ENCODE measurements at places on chromosomes 3 and 15.

- no peak for DNase-seq
Measured at GRCh38 chr3:9026320-9027045, 63.2 kb upstream of the RAD18 start.

DNA sequence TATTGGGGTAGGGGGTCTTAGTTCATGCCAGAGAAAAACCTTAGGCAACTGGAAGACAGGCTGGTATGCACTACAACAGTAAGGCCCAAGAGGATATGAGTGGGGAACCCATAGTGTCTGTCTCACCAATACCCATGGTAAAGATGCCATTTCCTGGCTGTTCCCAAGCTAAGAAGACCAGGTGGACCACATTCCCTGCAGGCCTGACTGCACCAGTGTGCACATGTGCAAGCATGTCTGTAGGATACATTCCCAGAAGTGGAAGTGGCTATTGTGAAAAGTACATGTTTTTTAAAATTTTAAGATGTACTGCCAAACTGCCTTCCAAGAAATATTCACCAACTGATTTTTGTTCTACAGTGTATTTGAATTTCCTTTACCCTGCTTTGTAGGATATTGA lies 207.3 kb upstream of the CTNNB1 start:
- no peak for DNase-seq

GRCh38 chr3:126340596-126340942 lies 16.6 kb downstream of the KLF15 start:
- DNase-seq = no peak

DNA sequence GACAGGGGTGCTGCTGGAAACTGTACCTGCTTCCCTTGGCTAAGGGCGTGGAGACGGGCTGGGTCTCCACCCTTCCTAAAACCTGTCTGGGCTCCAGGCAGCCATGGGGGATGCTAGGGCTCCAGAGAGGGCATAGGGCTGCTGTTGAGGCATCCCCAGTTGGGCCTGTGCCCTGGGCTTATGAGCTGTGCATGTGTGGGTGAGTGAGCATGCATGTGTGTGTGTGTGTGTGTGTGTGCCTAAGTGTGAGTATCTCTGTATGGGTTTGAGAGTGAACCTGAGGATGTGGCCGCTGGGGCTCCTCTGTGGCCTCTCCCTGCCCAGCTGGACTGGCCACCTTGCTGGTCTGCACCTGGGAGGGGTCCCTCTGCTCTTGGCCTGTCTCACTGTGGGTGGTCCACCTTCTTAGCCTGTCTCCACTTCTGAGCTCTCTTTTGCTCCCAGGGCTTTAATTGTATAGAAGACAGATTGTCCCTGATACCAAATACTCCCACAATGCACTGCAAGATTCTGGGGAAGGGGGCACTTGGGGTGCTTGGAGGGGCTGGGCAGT lies 11.9 kb upstream of the TMEM115 start:
- DNase-seq = no peak

- peak; percentile 74 for DNase-seq
Measured at GRCh38 chr3:197555281-197556261, at the start of gene BDH1. BDH1 (minus strand) TSS chr3:197555968; CDS start chr3:197546443, 9,525 bp downstream.

GRCh38 chr15:62407216-62407615 lies 242.1 kb upstream of the C2CD4B start:
- no peak for DNase-seq

DNA sequence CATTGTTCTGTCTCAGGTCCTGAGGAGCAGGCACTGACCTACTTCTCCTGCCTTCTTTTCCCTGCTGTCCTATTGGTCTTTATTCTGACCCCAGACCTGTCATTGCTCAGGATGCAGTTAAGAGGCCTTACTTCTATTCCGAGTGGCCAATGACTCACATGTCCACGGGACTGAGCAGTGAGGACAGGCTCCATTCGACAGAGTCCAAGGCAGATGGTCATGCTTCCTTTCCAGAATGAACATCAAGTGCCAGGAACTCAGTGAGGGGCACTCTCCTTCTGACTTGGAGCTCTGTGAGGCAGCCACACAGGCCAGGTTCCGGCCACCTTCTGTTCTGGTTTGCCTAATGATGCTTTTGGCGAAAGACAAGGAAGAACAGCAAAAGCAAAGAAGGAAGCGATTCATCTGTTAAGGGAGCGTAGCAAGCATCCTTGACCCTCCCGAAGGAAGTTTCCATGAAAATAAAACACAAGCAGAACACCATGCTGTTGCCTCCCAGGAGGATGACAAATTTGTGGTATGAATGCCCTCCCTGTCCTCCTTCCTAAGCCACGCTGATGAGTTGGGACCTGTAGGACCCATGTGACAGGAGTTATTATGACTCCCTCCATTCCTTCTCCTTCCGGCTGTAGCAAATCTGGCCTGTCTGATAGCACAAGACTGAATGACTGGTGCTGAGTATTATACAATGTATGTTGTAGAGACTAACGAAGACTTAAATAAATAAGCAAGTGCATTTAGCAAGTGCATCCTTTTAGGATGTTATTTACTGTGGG lies 14.4 kb upstream of the TPRG1 start:
- DNase-seq = no peak

GRCh38 chr3:153334558-153334957 lies 172.5 kb downstream of the RAP2B start:
- DNase-seq = no peak

- DNase-seq = no peak
Measured at GRCh38 chr3:143056372-143056771, 55.0 kb downstream of the U2SURP start.

- no peak for DNase-seq
Measured at GRCh38 chr3:129587566-129588210, 18.8 kb downstream of the PLXND1 start.

- no peak for DNase-seq
Measured at GRCh38 chr3:135740211-135740610, 225.3 kb upstream of the PPP2R3A start.

DNA sequence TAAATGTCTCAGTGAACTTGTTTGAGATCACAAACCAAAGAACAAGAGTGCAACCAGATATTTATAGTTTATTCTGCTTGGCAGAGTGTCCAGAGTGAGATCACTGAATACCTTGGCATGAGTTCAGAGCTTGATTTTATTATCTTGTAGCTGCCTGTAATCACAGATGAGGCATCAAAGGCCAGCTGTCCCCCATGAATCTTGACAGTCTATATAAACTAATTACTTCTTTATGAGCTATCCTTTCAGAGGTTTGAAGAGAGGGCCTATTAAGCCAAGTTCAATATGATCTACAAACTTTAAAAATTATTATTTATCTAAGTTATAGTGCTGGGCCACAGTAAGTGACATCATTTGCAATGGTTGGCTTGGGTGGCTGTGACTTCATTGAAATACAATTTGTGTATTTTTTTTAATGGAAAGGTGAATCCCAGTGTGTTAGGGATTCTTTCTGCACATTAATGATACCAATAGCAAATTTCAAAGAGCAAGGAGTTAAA lies 251.5 kb downstream of the CLSTN2 start:
- no peak for DNase-seq

GRCh38 chr3:98994128-98994762 lies 92.8 kb upstream of the DCBLD2 start:
- no peak for DNase-seq

- DNase-seq = no peak
Measured at GRCh38 chr3:59596741-59597140, 546.9 kb upstream of the CFAP20DC start.

- no peak for DNase-seq
Measured at GRCh38 chr15:78616506-78616905, 4.3 kb downstream of the CHRNA3 start.

GRCh38 chr3:43793648-43794372 lies 103.1 kb downstream of the ABHD5 start:
- no peak for DNase-seq

GRCh38 chr3:139491966-139492365 lies 15.7 kb upstream of the RBP2 start:
- DNase-seq = no peak

- no peak for DNase-seq
Measured at GRCh38 chr3:129975705-129976048, 1.2 kb downstream of the TRH start.

GRCh38 chr3:112564940-112565305 lies 3.1 kb downstream of the SLC35A5 start:
- DNase-seq = no peak

GRCh38 chr15:65336493-65337435 lies 32.3 kb downstream of the RNU5B-1 start:
- DNase-seq = no peak

GRCh38 chr3:127000761-127001160 lies 17.8 kb downstream of the PLXNA1 start:
- DNase-seq = no peak

- DNase-seq = no peak
Measured at GRCh38 chr15:37130356-37130755, 30.0 kb upstream of the MEIS2 start.

GRCh38 chr3:71226565-71227269 lies 356.8 kb downstream of the FOXP1 start:
- DNase-seq = peak; percentile 97

DNA sequence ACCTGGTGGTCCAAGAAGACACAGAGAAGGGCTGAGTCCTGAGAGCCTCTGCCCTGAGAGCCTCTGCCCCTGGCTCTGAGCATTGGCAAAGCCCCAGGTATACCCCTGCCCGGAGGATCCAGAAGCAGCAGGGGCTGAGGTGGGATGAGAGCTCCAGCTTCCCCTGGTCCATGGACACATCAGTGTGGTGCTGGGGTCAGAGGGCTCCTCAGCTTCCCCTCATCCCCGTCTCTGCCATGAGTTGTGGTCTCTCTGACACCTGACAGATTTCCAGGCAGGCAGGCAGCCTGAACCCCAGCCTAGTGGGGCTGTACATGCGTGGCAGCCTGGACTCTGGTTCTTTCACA lies 3.5 kb upstream of the KLF15 start:
- DNase-seq = no peak

GRCh38 chr3:143119009-143119914 lies at the start of gene CHST2:
CHST2 (plus strand) TSS chr3:143119771; CDS start chr3:143120817, 1,046 bp downstream.
- peak; percentile 70 for DNase-seq

DNA sequence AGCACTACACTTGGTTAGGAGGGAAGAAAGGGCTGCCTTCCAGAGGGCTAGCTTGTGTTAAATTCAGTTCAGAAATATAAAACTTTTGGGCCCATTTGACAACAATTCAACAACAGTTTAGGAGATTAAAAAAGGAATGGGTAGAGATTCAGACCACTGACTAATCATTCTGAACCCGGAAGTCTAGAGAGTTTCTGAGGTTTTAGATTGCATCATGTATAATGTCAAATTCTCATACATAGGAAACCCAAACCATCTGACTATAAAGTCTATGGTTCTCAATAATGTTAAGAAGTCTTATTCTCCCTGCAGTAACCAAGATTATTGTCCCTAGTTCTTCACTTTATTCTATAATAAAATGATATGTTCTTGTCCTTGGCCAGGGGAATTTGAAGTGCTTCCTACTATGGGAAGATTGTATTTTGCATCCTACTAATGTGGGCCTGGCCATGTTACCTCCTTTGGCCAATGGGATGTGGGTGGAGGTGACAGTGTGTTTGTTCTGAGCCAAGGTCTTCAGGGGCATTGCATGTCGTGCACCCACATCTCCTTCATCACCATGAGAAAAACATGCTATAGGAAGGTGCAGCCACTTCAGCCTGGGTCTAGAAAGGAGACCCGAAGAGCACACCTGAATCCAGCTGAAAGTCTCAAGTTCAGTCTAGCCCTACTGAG lies 66.4 kb upstream of the CCNL1 start:
- no peak for DNase-seq

DNA sequence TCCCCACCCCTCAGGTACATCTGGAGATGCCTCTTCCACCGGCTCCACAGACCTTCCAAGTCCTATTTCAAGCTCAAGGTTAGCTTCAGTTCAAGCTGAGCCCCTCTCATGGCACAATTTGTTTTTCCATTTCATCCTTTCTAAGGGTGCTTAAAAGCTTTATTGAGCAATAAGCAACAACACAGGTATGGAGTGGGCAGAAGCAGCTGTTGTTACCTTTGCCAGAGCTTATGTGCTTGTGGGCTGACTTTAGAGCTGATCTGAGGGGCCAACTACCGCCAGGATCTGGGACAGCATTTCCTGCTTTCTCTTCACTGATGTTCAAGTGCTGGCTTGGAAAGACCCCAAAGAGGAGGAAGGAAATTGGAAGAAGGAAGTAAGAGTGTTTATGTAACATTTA lies 140.0 kb upstream of the KLHL25 start:
- no peak for DNase-seq

- DNase-seq = no peak
Measured at GRCh38 chr15:69194854-69195253, 34.4 kb downstream of the GLCE start.

- DNase-seq = no peak
Measured at GRCh38 chr15:36501063-36501678, 78.3 kb upstream of the CDIN1 start.

DNA sequence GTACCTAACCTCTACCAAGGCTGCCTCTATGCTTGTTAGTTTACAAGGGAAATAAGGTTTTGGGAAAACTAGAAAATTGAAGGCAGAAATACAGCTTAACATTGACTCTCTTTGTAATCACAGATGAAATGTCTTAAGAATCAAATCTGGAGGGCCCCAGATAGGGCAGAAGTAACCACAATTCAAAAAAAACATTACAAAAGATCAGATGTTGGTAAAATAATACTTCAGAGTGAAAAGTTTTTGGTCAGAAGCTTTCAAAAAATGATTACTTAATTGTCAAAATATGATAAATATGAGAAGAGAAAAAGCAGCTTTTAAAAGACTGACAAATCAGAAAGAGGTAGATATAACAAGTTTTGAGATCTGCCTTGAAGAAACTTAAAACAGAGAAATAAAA lies 425.1 kb upstream of the NECTIN3 start:
- DNase-seq = no peak

- DNase-seq = no peak
Measured at GRCh38 chr15:92041371-92041770, 187.9 kb downstream of the SLCO3A1 start.

GRCh38 chr3:153927107-153927506 lies 194.1 kb upstream of the ARHGEF26 start:
- DNase-seq = no peak

- no peak for DNase-seq
Measured at GRCh38 chr3:13039213-13039896, 33.9 kb downstream of the IQSEC1 start.

DNA sequence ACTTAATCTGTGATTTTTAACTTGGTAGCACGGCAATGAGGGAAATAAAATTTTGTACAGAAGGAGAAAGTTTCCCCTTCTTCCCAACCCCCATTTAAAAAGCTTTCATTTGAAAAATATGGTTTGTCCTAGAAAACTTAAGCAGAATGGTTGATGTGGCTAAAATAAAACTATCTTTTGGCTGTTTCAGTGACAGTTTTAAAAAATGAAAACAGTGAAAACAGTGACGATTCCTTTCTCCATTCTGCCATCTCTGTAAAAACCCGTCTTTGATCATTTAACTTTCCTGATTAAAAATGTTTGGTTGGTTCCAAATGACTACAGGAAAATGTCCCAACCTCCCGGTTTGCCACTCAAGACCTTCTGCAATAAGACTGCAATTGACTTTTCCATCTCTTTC lies 160.7 kb downstream of the EBLN2 start:
- DNase-seq = no peak

DNA sequence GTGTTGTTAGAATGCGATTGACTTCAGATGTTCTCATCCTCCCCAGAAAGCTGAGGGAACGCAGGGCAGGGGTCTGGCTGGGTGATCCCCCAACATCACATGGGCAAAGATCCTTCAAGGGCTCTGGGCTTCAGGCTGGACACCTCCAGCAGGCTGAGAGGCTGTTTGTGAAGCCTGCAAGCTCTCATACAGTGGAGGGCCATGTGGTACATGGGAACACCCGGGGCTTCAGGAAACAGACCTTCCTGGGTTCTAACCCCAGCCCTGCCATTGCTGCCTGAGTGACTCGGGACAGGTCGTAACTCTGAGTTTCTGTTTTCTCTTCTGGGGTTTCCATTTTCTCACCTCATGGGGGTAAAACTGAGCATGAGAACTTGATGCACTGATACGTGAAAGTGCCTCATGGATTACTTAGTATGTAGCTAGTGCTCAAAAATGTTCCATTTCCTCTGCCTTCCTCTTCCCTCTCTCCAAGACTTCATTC lies 81.2 kb downstream of the TLE3 start:
- DNase-seq = no peak
